ENCODE measurements at places on chromosomes 6 and 20.

DNA sequence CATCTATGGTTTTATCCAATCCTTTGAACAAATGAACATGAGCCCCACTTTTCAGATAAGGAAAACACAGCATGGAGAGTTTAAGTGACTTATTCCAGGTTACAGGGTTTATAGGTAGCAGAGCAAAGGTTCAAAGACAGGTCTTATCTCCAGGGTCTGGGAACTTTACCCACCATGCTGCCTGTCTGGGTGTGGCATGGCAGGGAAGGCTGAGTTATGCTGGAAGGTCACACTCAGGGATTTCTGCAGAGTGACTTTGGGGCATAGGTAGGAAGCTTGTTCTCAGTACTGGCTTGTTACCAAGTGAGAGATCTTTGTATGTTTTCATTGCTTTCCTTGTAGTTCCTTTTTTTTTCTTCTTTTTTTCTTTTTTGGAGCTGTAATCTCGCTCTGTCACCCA, 1.8 kb downstream of the ZNF831 start:
- DNase-seq: no peak

DNA sequence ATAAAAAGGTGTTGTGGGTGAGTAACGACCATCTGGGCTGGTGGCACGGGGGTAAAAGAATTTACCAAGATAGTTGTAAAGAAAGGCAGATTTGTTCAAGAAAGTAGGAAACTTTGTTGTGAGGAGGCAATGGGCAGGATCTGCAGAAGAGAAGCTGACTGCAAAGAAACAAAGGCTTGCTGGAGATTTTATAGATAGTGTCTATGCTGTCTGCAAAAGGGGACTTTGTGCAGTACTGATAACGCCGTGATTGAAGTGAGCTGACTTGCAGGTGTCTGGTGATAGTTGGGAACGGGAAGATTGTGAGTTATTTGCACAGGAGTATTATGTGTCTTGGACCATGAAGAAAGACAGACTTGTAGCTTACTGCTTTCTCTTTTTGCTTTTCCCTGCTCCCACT, 36.8 kb upstream of the GSTA3 start:
- DNase-seq: no peak

DNA sequence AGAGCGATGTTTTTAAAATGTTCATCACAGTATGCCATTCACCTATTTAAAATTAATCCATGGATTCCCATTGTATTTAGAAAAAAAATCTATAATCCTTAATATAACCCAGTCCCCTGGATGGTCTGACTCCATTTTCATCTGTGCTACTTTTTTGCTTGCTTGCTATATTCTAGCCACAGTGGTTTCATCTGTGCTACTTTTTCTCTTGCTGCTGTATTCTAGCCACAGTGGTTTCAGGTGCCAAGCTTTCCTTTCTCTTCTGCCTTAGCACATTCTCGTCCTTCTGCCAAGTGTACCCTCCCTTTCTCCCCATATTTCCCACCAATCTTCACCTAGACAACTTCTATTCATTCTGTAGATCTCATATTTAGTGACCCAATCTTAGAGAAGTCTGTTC, 33.3 kb upstream of the SOX4 start:
- no peak for DNase-seq

DNA sequence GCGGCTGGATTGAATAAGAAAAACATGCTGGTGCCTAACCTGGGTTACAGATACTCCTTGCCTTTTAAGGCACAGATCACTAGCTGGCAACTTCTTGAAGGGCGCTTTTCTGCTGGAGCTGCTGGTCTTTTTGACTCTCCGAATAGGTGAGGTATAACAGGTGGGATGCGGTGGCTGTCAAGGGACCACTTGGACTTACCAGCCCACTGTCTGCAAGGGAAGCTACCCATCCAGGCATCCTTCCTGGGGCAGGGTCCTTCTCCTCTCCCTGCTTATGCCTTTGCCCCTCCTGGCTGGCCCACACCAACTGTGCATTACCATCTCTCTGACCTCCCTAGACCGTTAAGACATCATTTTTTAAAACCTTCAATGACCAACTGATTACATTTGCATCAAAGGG, 57.4 kb downstream of the NPEPL1 start:
- DNase-seq: no peak

GRCh38 chr6:42095776-42096541, 45.6 kb downstream of the TAF8 start:
- no peak for DNase-seq

GRCh38 chr6:110329348-110329713, 28.8 kb downstream of the METTL24 start:
- no peak for DNase-seq

GRCh38 chr20:3993109-3993508, 22.2 kb downstream of the RNF24 start:
- DNase-seq: no peak

DNA sequence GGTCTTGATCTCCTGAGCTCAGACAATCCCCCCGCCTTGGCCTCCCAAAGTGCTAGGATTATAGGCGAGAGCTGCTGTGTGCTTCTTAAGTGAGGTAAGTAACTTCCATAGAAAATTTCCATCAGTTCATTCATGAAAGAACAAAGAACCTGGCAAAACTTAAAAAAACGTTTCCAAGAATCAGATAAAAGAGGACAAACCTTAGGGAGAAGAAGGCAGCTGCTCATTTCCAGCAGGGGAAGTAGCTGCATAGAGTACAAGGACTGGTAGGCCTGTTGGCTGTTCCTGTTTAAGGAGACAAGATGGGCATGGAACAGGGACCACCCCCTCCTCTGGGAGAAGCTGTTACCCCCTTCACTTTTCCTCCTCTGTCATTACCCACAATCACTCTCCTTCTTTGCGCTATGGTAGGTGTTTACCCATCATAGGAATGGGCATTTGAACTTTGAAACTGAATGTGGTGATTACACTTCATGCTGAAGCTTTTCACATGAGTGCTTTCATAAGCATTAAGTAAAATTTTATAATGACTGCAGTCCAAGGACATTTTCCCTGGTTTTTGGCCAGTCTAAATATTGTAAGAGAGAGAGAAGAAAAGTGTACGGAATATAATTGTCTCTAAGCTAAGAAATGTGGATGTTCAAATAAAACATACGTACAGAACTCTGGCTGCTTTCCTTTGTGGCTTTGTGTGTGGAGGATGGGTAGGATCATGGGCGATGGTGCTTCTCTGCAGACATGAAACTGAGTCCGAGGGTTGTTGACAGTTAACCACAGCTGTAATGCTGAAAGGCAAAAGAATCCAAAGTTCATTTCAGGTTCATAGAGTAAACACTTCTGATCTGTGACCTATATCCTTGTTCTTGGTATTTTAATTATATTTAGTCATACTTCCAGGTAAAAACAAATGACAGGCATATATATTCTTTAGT, 56.4 kb downstream of the CCN2 start:
- no peak for DNase-seq

DNA sequence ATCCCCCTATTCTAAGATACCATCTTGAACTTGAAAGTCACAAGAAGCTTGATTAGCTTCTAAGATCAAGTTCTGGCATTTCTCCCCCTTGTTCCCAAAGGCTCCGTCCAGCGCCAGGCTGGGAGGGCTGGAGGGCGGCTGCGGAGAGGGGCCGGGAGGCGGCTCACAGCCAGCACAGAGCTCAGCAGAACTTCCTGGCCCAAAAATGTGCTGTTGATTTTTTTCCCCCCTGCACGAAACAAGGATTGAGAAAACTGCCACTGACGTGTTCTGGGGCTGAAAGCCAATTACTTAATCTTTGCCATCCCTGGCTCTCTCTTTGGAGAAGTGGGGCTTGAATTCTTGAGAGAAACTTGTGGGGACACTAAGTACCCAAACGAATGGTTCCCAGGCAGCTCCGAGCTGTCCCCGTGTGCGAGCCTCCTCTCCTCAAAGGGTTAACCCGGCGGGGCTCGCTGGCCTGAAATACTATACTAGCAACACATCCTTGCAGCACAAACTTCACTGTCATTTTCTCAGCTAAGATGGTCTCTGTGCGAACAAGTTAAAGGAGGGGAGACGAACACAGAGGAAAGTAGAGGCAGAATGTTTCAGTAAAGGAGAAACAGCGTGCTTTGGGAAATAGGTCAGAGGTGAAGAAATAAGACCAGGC, 452 bp downstream of the TRAF3IP2 start:
- DNase-seq: peak; percentile 68

DNA sequence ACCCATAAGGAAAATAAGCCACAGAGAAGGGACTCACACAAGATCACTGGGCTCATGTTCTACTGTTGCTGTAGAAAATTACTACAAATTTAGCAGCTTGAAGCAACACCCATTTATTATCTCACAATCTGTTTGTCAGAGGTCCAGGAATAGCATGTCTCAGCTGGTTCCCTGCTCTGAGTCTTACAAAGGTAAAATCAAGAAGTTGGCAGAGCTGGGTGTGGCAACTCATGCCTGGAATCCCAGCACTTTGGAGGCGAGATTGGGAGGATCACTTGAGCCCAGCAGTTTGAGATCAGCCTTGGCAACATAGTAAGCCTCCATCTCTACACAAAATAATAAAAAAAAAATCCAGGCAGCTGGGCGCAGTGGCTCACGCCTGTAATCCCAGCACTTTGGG, 28.5 kb upstream of the ZNF831 start:
- no peak for DNase-seq

- no peak for DNase-seq
These were observed 1.7 kb upstream of the PKIG start for GRCh38 chr20:44580581-44581268.

DNA sequence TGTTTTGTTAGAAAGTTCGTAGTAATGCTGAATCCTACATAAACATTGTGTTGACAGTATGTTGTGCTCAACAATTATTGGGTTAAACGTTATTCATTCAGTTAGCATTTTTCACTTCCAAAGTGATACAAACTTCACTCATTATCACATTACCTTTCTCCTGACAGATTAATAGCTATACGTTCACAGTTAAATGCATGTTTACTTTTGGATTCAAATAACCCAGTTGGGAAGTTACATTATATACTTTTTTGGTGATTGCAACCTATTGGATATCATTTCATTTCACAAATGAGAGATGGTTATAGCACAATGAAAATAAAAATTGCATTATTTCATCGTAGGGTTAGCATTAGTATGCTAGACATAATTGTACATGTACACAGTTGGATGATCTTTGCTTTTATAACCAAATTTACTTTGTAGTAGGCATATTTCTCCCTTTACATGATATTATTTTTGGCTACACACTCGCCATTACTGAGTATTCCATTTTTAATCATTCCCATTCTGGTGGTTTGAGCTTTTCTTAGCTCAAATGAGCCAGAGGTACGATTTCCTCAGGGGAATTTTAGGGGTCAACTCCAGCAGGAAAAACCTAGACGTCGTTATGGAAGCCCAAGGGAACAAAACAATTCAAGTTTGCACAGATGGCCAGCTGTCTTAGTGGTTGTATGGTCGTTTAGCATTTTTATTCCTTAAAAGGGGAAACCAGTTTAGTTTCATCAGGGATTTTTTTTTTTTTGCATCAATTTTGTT, 2.1 kb upstream of the HIVEP1 start:
- DNase-seq: no peak

DNA sequence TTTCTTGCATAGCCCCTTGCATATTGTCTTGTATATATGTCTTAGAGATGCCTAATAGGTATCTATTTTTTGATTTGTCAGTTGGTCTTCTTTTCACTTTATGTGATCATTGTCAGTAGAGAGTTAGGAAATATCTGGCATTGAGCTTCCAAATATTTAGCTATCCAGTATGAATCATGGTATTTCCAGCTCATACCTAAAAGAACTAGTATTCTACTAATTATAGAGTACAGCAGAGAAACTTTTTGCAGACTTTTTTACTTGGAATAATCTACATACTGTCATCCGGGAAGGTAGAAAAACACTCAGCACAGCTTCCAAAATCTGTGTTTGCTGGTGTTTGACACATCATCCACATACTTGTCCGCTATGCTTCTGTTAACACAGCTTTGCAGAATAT, 156.4 kb upstream of the HTR1E start:
- DNase-seq: no peak

DNA sequence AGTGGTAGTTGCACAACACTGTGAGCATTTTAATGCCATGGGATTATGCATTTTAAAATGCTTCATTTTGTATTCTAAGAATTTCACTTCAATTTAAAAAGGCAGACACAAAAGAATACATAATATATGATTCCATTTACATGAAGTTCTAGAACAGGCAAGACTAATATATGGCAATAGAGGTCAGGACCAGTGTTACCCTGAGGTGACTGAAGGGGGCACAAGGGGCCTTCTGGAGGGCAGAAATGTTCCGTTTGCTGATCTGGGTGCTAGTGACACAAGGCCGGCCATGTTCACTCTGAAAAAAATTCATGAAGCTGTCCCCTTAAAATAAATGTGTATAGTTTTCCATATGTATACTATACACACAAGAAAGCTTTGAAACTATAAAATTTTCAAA, 28.5 kb downstream of the TASP1 start:
- DNase-seq: no peak

- DNase-seq: no peak
These were observed 251.2 kb downstream of the GJA1 start for GRCh38 chr6:121686611-121687023.

- DNase-seq: no peak
These were observed 187.7 kb downstream of the ASCC3 start for GRCh38 chr6:100693249-100693927.

DNA sequence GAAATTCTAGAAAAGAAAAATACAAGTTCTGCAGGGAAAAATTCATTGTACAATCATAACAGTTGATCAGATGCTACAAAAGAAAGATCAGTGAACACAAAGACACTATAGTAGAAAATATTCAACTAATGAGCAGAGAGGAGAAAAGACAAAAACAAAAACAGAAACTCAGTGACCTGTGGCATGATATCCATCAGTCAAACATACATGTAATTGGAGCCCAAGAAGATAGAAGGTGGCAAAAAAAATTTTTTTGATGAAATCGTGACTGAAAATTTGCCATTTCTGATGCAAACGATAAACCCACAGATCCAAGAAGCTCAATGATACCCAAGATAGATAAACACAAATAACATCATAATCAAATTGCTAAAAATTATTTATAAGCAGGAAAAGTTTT, 13.1 kb upstream of the FOXQ1 start:
- no peak for DNase-seq

- DNase-seq: no peak
These were observed 87.0 kb upstream of the RNF24 start for GRCh38 chr20:4102381-4102780.

DNA sequence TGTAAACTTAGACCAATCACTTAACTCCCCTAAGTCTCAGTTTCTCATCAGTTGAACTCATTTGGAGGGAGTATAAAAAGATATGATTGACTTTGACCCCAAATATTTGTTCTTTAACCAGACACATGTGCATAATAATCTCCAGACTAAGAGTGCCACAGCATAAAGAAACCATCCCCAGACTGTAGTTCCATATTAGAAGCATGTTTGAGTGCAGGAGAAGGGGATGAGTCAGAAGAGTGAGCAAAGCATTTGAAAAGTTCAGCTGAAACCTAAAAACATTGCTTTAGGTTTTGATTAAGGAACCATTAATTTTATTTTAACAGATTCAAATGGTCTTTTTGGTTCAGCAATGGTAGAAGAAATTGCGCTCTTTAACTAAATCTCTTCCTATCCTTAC, 654.8 kb downstream of the UTRN start:
- no peak for DNase-seq

DNA sequence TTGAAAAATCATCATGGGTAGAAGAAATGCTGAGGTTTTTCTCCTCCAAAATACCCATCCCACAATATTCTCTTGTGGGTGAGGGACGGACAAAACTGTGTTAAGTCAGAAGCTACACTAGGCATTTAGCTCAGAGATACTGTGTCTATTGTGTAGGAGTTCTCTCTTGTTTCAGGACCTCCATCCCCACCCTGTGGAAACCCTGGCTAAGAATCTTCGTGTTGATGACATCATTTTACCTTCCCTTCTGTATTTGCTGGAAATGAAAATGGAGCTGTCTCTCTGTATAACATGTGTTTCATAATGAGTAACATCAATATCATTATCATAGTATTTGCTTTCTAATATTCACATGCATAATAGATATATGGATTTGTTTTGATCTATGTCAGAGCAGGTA, 1193.0 kb upstream of the CITED2 start:
- no peak for DNase-seq

All from anterior cingulate cortex (tissue), 58 donors.